ENCODE measurements at places on chromosomes 3 and 15.

DNA sequence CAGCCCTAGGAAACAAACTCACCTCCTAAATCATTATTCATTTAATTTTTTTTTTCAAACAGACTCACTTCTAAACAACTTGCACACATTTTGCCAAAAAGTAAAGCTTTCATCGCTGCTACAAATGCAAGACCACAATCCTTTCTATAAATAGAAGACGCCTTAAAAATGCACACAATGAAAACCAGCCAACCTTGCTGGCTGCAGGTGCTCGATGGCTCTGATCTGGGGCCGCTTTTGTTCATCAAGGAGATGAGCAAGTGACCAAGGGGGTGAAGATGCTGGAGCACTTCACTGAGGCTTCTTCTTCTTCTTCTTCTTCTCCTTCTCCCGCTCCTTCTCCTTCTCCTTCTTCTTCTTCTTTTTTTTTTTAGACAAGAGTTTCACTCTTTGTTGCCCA, 12.7 kb upstream of the SLC6A6 start:
- H3K4me3 ChIP-seq: no peak overlapping the region
- no peaks in the 10 kb centered on the region for H3K36me3 ChIP-seq

GRCh38 chr3:61094608-61095007, 156.6 kb downstream of the FHIT start:
- no peak overlapping the region for H3K27ac ChIP-seq
- H3K4me1 ChIP-seq: no peaks in the 10 kb centered on the region
- H3K36me3 ChIP-seq: no peaks in the 10 kb centered on the region
- H3K4me3 ChIP-seq: no peak overlapping the region

GRCh38 chr15:65981837-65982626, 112.7 kb downstream of the RAB11A start:
- no peaks in the 10 kb centered on the region for H3K36me3 ChIP-seq
- H3K27me3 ChIP-seq: peaks cover 14% of the 10 kb centered on the region
- peak; percentile 37 for DNase-seq
- H3K4me3 ChIP-seq: peak overlapping the region; percentile 43

DNA sequence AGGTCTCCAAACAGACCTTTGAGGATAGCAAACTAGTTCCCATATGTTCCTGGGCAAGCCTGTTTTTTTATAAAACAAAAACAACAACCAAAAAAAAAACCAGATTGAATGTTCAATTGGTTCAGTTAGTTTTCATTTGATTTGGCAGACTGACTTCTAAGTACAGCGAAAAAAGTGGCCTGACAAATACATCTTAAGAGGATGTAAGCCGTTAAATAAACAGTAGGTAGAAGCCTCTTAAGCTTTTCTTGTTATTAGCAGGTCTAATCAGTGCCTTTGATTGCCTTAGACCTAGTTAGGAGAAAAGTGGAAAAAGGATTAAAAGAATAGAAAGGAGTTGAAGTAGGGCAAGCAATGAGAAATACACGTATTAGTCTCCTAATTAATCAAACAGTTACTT, 13.2 kb downstream of the TSC22D2 start:
- no peak overlapping the region for H3K4me3 ChIP-seq
- no peaks in the 10 kb centered on the region for H3K4me1 ChIP-seq
- H3K27ac ChIP-seq: no peak overlapping the region
- H3K27me3 ChIP-seq: no peaks in the 10 kb centered on the region

- H3K4me3 ChIP-seq: no peak overlapping the region
- no peak overlapping the region for H3K27ac ChIP-seq
- DNase-seq: no peak
- H3K36me3 ChIP-seq: no peaks in the 10 kb centered on the region
Observed at GRCh38 chr15:100275641-100276040, 66.1 kb downstream of the ADAMTS17 start.

DNA sequence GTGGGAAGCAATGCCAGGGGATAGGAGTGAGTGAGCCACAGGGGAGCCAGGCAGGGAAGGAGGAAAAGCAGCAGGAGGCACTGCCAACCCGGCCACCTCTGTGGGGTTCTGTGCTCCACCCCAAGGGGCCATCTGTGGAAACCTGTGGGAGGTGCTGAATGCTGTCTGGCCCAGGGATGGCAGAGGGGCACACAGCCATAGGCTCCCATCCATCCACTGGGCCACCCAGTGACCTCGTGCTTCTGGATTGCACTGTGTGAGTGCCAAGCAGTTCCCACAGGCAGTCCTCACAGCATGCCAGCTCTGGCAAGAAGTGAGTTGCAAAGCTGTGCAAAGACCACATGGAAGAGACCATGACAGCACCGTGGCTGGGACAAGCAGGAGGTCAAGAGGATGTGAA, 27.5 kb downstream of the DNAJB8 start:
- peaks cover 59% of the 10 kb centered on the region for H3K27me3 ChIP-seq
- H3K4me1 ChIP-seq: no peaks in the 10 kb centered on the region
- no peak overlapping the region for H3K4me3 ChIP-seq

DNA sequence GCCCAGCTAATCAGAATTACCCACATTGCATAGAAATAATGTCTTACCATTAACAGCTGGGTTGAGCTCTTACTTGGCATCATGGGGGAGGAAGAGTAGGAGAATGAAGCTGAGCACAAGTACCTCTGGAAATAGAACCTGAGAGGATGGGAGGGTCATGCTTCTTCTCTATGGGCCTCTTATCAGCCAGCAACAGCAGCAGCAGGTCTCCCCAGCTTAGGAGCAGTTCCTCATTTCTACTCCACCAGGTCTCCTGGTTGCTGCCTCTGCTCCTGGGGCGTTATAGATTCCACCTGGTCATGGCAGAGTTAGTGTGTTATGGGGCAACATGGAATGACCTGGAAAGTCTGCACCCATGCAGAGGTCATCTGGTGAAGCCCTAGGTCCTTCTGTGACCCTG, 3.4 kb downstream of the FSD2 start:
- H3K36me3 ChIP-seq: no peaks in the 10 kb centered on the region
- no peak overlapping the region for H3K4me3 ChIP-seq
- H3K27me3 ChIP-seq: no peaks in the 10 kb centered on the region
- no peak for DNase-seq
- no peak overlapping the region for H3K27ac ChIP-seq

- no peak overlapping the region for H3K4me3 ChIP-seq
- DNase-seq: no peak
- H3K27me3 ChIP-seq: no peaks in the 10 kb centered on the region
- no peaks in the 10 kb centered on the region for H3K4me1 ChIP-seq
Observed at GRCh38 chr15:80191897-80192595, 39.2 kb downstream of the FAH start.

DNA sequence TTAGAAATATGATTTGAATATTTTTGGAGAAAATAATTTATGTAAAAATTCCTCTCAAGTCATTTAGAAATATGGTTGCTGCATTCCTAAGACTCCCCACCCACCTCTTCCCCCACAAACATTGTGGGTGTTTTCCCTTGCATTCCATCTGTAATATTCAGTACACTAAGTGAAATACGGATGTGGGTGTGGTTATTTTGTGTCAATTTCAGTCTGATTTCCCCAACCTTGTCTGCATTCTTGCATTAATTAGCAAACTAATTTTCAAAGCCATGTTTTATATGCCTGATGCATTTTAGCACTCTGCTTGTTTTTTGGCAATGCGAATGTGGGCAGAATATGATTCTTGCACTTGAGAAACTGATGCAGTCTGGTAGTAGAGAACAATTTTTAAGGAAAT, 408.3 kb upstream of the RGMA start:
- H3K27me3 ChIP-seq: no peaks in the 10 kb centered on the region
- no peak overlapping the region for H3K4me3 ChIP-seq
- H3K4me1 ChIP-seq: no peaks in the 10 kb centered on the region
- H3K27ac ChIP-seq: no peak overlapping the region

Data from MM.1S (cell line).